Lung (tissue), 17 donors: ENCODE measurements at places on chromosomes 4 and X. TPM values are rescaled to one million over a fixed set of nuclear protein-coding genes. Genes with fewer than 3 reads are reported as not detected.

GRCh38 chrX:68917799-68918198 is 89.0 kb downstream of the EFNB1 start:
- DNase-seq = no peak
- no peaks in the 10 kb centered on the region for H3K27me3 ChIP-seq
- H3K27ac ChIP-seq = no peak overlapping the region
- H3K36me3 ChIP-seq = no peaks in the 10 kb centered on the region
- H3K4me1 ChIP-seq = no peaks in the 10 kb centered on the region

GRCh38 chr4:13411942-13412341 is 72.2 kb downstream of the RAB28 start:
- H3K27ac ChIP-seq = no peak overlapping the region
- no peaks in the 10 kb centered on the region for H3K36me3 ChIP-seq
- H3K4me3 ChIP-seq = no peak overlapping the region
- no peak for DNase-seq
- no peaks in the 10 kb centered on the region for H3K4me1 ChIP-seq

The TCP11X2 gene
- polyA plus RNA-seq = 0.17 TPM

- no peaks in the 10 kb centered on the region for H3K27me3 ChIP-seq
- no peak overlapping the region for H3K4me3 ChIP-seq
- H3K4me1 ChIP-seq = no peaks in the 10 kb centered on the region
- DNase-seq = no peak
- H3K27ac ChIP-seq = no peak overlapping the region
These were observed 32.8 kb upstream of the C4orf54 start for GRCh38 chr4:99690472-99690871.

- peak overlapping the region; percentile 39 for H3K27ac ChIP-seq
- peaks cover 7% of the 10 kb centered on the region for H3K4me1 ChIP-seq
- H3K4me3 ChIP-seq = no peak overlapping the region
- no peaks in the 10 kb centered on the region for H3K27me3 ChIP-seq
- no peaks in the 10 kb centered on the region for H3K36me3 ChIP-seq
- DNase-seq = no peak
These were observed 120.2 kb downstream of the KLHL8 start for GRCh38 chr4:87100168-87100567.

GRCh38 chr4:6589444-6589843 is 14.5 kb downstream of the MAN2B2 start:
- no peaks in the 10 kb centered on the region for H3K27me3 ChIP-seq
- no peak overlapping the region for H3K4me3 ChIP-seq
- DNase-seq = no peak
- H3K36me3 ChIP-seq = no peaks in the 10 kb centered on the region
- H3K27ac ChIP-seq = no peak overlapping the region

The GAB3 gene
- polyA plus RNA-seq = 4.4 TPM

The PPP1R2C gene
- polyA plus RNA-seq = not detected

DNA sequence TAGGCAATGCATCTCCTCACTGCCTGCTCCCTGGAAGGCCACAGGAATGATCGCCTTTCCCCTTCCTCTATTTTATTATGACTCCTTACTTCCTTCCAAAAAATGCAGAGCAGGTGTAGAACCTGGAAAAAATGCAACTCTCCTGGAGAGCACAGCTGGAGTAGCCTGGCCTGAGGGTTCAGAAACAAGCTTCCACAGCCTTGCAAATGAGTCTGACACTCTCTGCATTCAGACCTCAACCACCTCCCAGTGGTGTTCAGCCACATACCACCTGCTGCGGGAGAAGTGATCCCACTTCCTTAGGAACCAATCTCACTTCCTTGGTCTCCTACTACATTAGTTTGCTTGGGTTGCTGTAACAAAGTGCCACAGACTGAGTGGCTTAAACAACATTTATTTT is 368.1 kb upstream of the NOCT start:
- H3K27me3 ChIP-seq = no peaks in the 10 kb centered on the region
- H3K36me3 ChIP-seq = no peaks in the 10 kb centered on the region
- no peak for DNase-seq

GRCh38 chr4:37540486-37540885 is 145.7 kb downstream of the RELL1 start:
- no peak overlapping the region for H3K27ac ChIP-seq
- H3K4me1 ChIP-seq = no peaks in the 10 kb centered on the region
- no peak overlapping the region for H3K4me3 ChIP-seq
- H3K27me3 ChIP-seq = no peaks in the 10 kb centered on the region
- no peaks in the 10 kb centered on the region for H3K36me3 ChIP-seq
- no peak for DNase-seq

DNA sequence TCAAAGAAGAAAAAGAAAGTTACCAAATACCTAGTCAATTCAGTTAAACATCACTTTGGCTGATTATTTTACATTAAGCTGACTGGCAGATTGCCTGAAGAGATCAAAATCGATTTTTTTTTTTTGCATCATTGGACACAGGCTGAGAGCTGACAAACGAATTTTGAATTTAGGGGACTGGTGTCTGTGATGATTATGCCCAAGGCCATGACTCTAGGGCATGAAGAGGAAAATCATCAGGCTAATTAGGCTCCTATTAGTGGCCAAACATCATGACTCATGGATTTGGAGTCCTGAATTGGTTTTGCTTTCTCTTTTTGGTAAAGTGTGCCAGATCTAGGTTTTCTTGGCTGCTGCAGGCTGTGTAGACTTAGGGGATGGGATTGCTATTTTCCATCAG is 829.3 kb upstream of the LCORL start:
- no peaks in the 10 kb centered on the region for H3K27me3 ChIP-seq
- H3K36me3 ChIP-seq = no peaks in the 10 kb centered on the region
- no peaks in the 10 kb centered on the region for H3K4me1 ChIP-seq
- H3K27ac ChIP-seq = no peak overlapping the region
- H3K4me3 ChIP-seq = no peak overlapping the region

DNA sequence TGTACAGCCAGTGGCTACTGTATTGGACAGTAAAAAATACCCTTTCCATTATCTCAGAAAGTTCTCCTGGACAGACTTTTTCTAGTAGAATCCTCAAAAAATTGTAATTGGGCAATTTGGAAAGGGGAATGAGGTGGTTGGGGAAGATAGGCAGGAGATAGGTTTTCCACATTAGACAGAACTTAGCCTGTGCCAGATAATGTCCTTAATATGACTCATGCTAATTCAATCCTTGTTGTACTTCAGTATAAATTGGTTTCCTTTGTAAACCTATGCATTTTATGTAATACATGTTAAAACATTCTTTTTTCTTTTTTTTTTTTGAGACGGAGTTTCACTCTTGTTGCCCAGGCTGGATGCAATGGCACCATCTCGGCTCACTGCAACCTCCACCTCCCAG is 8.9 kb downstream of the EIF4E start:
- H3K4me1 ChIP-seq = no peaks in the 10 kb centered on the region
- no peak for DNase-seq
- H3K36me3 ChIP-seq = no peaks in the 10 kb centered on the region
- no peak overlapping the region for H3K4me3 ChIP-seq
- no peaks in the 10 kb centered on the region for H3K27me3 ChIP-seq

The IGSF1 gene
- 0.06 TPM for polyA plus RNA-seq

DNA sequence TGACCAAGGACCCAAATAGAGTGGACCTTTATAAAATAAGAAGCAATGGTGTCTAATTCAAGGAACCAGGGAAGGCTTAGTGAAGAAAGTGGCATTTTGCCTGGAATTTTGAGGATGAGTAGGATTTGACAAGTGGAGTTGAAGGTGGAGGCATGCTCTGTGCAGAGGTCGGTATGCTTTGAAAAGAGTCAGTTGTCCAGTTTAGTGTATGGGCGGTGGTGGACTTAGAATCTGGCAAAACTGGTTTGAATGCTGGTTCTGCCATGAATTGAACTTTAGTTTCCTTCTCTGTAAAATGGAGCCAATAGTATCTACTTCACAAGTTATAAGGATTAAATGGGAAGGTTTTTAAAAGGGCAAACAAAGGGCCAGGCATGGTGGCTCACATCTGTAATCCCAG is 29.7 kb downstream of the SEPTIN11 start:
- no peak for DNase-seq
- H3K4me1 ChIP-seq = peaks cover 23% of the 10 kb centered on the region
- no peaks in the 10 kb centered on the region for H3K36me3 ChIP-seq
- no peaks in the 10 kb centered on the region for H3K27me3 ChIP-seq
- no peak overlapping the region for H3K4me3 ChIP-seq

The JADE3 gene
- polyA plus RNA-seq = 2.9 TPM

GRCh38 chr4:71251261-71251660 is 87.6 kb upstream of the SLC4A4 start:
- H3K4me1 ChIP-seq = peaks cover 6% of the 10 kb centered on the region
- no peaks in the 10 kb centered on the region for H3K36me3 ChIP-seq
- no peak overlapping the region for H3K27ac ChIP-seq

DNA sequence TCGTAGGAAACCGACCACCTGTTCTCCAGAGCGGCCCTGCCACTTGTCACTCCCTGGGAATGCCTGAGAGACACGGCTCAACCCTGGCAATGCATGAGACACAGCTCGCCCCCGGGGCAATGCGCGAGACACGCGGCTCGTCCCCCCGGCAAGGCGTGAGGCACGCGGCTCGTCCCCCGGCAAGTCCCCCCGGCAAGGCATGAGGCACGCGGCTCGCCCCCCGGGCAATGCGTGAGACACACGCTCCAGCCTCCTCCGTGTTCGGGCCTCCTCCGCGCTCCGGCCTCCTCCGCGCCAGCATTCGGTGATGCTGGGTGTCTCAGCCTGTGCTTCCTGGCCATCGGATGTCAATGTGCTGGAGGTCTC is 27.5 kb upstream of the CPLX1 start:
- H3K4me1 ChIP-seq = no peaks in the 10 kb centered on the region
- peaks cover 8% of the 10 kb centered on the region for H3K36me3 ChIP-seq
- DNase-seq = no peak
- H3K27ac ChIP-seq = no peak overlapping the region
- H3K27me3 ChIP-seq = no peaks in the 10 kb centered on the region

- no peaks in the 10 kb centered on the region for H3K36me3 ChIP-seq
- no peak overlapping the region for H3K27ac ChIP-seq
- no peaks in the 10 kb centered on the region for H3K4me1 ChIP-seq
- no peak overlapping the region for H3K4me3 ChIP-seq
- H3K27me3 ChIP-seq = no peaks in the 10 kb centered on the region
These were observed 53.1 kb downstream of the NAA11 start for GRCh38 chr4:79272761-79273160.

- no peak overlapping the region for H3K27ac ChIP-seq
- no peak overlapping the region for H3K4me3 ChIP-seq
- H3K36me3 ChIP-seq = no peaks in the 10 kb centered on the region
- no peak for DNase-seq
These were observed 133.3 kb downstream of the STIM2 start for GRCh38 chr4:26993967-26994366.

The SFRP2 gene
- 0.68 TPM for polyA plus RNA-seq

- no peaks in the 10 kb centered on the region for H3K4me1 ChIP-seq
- DNase-seq = no peak
- no peaks in the 10 kb centered on the region for H3K27me3 ChIP-seq
- peaks cover 24% of the 10 kb centered on the region for H3K36me3 ChIP-seq
- H3K4me3 ChIP-seq = no peak overlapping the region
These were observed 61.6 kb downstream of the UBE2K start for GRCh38 chr4:39759569-39759968.

The RIPPLY1 gene
- polyA plus RNA-seq = not detected

The ZCCHC18 gene
- polyA plus RNA-seq = 0.24 TPM

The SHISA3 gene
- 1.8 TPM for polyA plus RNA-seq

The HTR2C gene
- polyA plus RNA-seq = not detected

GRCh38 chr4:152352622-152353116 is 183.2 kb downstream of the FBXW7 start:
- peak overlapping the region; percentile 3 for H3K27ac ChIP-seq
- H3K27me3 ChIP-seq = no peaks in the 10 kb centered on the region
- peak; percentile 87 for DNase-seq
- H3K4me3 ChIP-seq = no peak overlapping the region
- no peaks in the 10 kb centered on the region for H3K4me1 ChIP-seq
- no peaks in the 10 kb centered on the region for H3K36me3 ChIP-seq

DNA sequence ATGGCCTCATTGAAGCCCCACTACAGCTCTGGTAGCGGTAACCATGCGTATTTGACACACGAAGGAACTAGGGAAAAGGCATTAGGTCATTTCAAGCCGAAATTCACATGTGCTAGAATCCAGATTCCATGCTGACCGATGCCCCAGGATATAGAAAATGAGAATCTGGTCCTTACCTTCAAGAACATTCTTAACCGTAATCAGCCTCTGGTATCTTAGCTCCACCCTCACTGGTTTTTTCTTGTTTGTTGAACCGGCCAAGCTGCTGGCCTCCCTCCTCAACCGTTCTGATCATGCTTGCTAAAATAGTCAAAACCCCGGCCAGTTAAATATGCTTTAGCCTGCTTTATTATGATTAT is 876 bp downstream of the HPRT1 start:
- no peaks in the 10 kb centered on the region for H3K4me1 ChIP-seq
- no peak overlapping the region for H3K27ac ChIP-seq
- no peaks in the 10 kb centered on the region for H3K27me3 ChIP-seq
- peak overlapping the region; percentile 34 for H3K4me3 ChIP-seq

- H3K27ac ChIP-seq = no peak overlapping the region
- H3K27me3 ChIP-seq = no peaks in the 10 kb centered on the region
- no peaks in the 10 kb centered on the region for H3K4me1 ChIP-seq
These were observed 108.7 kb upstream of the ATP6AP2 start for GRCh38 chrX:40471965-40472648.

- H3K4me3 ChIP-seq = no peak overlapping the region
- no peak for DNase-seq
- no peaks in the 10 kb centered on the region for H3K36me3 ChIP-seq
- H3K27me3 ChIP-seq = no peaks in the 10 kb centered on the region
- no peaks in the 10 kb centered on the region for H3K4me1 ChIP-seq
These were observed 228.4 kb upstream of the VCX start for GRCh38 chrX:7614616-7615015.

- H3K36me3 ChIP-seq = no peaks in the 10 kb centered on the region
- no peaks in the 10 kb centered on the region for H3K4me1 ChIP-seq
- no peaks in the 10 kb centered on the region for H3K27me3 ChIP-seq
- H3K27ac ChIP-seq = no peak overlapping the region
These were observed 26.4 kb upstream of the PNMA3 start for GRCh38 chrX:153029875-153030274.

GRCh38 chr4:41517121-41517520 is 20.8 kb upstream of the LIMCH1 start:
- H3K36me3 ChIP-seq = no peaks in the 10 kb centered on the region
- H3K4me3 ChIP-seq = no peak overlapping the region
- H3K27me3 ChIP-seq = no peaks in the 10 kb centered on the region
- no peak overlapping the region for H3K27ac ChIP-seq
- no peak for DNase-seq
- no peaks in the 10 kb centered on the region for H3K4me1 ChIP-seq
